ENCODE measurements at places on chromosomes 2 and 18.

DNA sequence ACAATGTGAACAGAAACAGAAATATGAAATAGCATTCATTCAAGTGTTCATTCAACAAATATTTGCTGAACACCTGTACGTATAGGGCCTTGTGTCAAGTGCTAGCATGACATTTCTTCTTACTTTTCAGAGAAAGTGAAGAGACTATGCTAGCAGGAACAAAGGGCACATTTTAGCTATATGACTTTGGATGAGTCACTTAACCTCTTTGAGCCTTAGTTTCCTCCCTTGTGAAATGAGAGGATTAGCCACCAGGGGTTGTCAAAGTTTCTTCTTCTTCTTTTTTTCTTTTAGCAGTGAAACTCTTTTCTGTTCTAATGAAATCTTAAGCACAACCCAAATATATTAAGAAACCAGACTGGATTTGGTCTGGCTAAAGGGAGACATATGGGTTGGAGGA, 53.1 kb downstream of the FIGN start:
- DNase-seq: no peak

- DNase-seq: no peak
These were observed 90.9 kb downstream of the GPD2 start for GRCh38 chr2:156526950-156527636.

- DNase-seq: no peak
These were observed 48.3 kb downstream of the THUMPD2 start for GRCh38 chr2:39730685-39731302.

GRCh38 chr18:8657873-8658470, 47.4 kb upstream of the MTCL1 start:
- no peak for DNase-seq

GRCh38 chr2:116222793-116223192, 1591.7 kb upstream of the DDX18 start:
- no peak for DNase-seq

DNA sequence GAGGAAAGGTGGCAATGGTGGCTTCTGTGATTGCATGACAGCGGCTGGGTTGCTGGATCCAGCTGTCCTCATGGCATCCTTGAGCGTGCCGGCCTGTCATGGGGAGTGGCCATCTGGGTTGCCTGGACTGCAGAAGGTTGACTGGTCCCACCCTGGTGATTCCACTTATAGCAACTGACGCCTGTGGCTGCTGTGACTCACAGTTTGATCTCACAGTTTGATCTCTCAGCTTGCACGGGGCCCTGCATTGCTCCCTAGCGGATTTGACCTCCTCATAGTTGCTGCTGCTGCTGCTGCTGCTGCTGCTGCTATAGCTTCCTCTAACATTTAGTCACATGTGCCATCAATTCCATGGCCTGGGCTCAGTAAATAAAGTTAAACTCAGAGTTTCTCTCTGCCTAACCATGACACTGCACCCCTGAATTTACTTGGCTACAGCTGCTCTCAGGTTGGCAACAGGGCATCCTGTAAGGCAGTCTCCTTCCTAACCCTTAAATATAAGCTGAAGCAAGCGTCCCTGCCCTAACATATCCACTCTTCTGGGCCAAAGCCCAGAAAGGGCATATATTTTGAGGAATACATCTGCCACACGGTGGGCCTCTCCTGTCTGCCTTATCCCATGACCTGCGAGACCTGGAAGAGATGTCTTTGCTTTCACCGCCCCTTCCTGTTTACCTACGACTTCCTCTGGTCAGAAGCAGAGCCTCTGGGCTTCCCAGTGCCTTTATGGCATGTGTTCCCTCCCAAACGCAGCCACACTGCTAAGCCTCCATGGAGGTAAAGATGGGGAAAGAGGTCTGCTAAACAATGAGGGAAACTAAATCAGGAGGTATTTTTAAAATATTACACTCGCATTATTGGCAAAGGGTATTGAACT, 37.8 kb upstream of the CCDC150 start:
- DNase-seq: peak; percentile 55

- no peak for DNase-seq
These were observed 185.1 kb upstream of the CNTNAP5 start for GRCh38 chr2:123840016-123840415.

DNA sequence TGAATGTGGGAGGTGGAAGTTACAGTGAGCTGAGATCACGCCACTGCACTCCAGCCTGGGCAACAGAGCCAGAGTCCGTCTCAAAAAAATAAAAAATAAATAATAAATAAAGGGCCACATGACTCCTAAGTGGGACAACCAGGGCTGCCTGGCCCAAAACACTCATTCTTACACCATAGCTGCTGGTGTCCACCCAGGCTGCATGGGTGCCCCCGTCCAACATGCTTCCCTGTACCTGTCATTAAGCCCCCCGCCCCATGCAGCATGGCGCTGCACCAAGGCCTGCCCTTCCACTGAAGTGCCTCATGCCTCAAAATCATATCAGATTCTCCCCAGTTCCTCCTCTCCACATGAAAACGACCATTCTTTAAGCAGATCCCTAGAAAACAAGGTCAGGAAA, 10.8 kb downstream of the GALM start:
- no peak for DNase-seq

DNA sequence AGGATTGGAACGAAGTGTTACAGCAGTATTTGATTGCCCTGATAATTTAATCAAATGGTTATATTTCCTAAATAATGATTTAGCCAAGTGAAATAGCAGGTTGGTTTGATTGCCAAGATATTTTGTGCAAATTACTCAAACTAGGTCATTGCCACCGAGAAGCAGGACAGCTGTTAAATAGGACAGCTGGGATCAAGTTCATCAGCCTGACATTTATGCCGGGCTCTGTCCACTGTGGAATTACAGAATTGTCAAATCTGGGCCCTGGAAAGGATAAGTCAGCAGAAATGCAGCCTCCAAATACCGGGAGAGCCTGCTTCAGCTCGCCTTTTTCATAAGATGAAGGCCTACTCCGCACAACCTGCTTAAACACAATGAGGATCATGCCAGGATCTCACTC, 73.9 kb upstream of the RPL31 start:
- no peak for DNase-seq

GRCh38 chr2:11746376-11746806, at the start of gene LPIN1:
LPIN1 (plus strand) TSS chr2:11746632; CDS start chr2:11765542, 18,910 bp downstream.
- peak; percentile 90 for DNase-seq

DNA sequence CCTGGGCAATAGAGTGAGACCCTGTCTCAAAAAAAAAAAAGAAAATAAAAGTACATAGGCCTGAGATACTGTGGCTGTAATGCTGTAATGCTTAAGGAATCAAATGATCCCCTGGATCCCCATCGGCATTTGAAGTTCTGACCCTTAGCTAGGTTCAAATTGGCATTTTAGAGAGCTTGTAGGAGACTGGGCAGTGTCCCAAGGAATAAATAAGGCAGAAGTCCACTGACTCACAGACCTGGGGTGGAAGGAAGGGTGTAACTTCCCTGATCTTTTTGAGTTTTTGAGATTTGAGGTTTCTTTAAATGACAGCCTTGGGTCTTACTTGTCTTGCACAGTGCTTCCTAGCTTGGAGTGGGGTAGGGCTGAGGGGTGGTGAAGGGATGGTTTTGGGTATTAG, 553.7 kb downstream of the SLC4A3 start:
- no peak for DNase-seq

DNA sequence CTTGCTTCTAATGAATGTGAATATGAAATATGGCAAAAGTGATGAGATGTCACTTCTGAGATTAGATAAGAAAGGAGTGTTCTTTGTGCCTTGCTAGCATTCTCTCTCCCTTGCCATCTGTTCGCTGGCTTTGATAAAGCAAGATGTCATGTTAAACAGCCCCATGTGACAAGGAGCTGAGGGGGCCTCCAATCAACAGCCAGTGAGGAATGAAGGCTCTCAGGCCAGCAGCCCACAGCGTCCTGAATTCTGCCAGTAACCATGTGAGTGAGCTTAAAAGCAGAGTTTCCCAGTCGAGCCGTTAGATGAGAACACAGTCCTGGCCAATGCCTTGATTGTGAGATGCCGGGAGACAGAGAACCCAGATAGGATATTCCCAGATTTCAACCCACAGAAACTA, 198.8 kb downstream of the IRS1 start:
- DNase-seq: no peak

- DNase-seq: no peak
These were observed 74.4 kb upstream of the CYP20A1 start for GRCh38 chr2:203164311-203164935.

DNA sequence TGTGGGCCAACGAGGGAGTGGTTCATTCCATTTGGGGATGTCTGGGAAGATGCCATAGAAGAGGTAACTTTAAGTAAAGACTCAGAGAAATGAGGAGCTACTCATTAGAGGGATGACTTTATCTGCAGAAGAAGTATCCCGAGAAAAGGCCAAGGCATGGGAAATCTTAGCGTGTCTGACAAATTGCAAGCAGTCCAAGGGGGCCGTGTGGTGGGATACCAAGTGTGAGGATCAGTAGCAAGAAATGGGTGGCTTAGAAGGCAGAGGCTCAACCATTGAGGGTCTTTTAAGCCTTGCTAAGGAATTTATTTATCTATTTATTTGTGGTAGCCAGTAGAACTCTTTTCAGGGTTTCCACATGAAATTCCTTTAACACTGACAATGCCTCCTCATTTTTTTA, 436.4 kb downstream of the RNF144A start:
- DNase-seq: no peak

GRCh38 chr18:10965119-10965518, 184.2 kb downstream of the PIEZO2 start:
- no peak for DNase-seq

DNA sequence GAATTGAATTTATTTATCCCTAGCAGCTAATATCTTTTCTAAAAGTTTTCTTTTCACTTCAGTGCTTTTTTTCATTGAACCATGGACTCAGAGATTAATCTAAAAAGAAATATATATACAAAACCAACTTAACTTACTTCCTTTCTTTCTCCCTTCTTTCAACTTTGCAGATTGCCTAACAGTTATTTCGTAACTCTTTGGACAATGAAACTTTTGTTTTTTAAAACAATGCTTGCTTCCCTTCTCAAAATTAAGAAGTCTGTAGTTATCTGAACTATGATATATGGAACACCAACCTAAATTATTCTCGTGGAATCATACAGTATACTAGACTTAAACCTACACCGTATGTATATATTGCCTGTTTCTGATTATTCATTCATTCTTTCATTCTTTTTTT, 62.9 kb downstream of the MIB1 start:
- no peak for DNase-seq

- DNase-seq: no peak
These were observed 251.3 kb downstream of the HDAC4 start for GRCh38 chr2:239149501-239149900.

DNA sequence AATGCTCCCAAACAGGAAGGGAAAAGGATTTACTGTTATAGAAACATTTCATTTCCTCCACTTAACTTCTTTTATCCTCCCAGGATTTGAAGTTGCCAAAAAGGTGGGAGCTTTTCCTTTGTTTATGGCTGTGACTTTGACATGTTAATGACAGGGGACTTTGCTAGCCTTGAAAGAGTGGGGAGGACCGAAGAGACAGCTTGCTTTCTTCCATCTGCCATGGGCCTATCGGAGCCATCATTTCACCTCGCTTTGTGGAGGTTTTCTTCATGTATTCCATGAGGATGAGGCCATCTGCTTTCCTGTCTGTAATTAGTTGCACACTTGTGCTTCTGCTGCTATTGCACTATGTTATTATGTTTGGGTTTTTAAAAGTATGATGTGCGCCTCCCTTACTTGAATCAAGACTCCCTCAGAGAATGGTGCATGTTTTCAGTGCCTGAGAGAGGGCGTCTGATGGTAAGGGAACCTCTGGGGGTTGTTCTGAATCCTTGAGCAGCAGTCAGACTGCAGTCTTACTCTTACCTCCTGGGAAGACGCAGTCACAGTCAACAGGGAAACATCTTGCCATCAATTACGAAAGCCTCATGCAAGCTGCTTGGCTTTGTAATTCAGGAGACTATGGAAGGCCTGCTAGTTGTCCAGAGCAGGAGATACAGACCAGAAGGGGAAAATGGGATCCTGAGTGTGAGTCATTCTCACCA, 173.3 kb upstream of the MGAT5 start:
- DNase-seq: no peak

DNA sequence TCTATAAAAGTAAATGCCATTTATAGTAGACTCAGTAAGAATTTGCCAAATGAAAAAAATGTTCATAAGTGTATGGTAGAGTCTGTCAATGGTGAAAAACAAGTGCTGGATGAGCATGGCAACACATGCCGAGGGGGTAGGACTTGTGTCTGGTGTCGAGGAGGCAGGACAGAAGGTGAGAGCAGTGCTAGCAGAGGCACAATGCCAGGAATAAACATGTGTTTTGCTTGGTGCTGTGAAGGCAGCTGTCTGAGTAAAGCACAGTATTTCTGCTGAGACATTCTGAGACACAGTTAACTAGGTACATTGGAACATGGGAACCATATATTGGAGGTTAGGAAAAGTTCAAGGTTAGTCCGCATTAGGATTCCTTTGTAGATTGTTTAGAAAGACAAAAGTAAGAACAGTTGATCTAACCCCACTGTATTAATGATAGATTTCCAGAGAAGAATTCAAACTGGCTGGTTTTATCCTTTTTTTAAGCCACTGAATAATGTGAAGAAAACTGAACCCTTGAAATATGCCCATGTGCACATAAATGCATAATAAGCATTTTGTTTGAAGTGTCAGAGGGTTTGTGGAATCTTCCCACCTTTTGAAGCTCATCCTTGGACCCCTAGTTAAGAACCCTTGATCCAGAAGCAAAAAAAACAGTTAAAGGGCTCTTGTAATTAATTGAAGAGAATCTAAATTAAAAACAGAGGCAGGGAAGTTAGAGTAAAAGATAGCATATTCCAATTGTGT, 7.1 kb downstream of the RBM45 start:
- DNase-seq: no peak

GRCh38 chr2:121888189-121888557, 132.7 kb downstream of the TSN start:
- peak; percentile 57 for DNase-seq

GRCh38 chr2:41409328-41409727, 638.5 kb upstream of the PKDCC start:
- no peak for DNase-seq

DNA sequence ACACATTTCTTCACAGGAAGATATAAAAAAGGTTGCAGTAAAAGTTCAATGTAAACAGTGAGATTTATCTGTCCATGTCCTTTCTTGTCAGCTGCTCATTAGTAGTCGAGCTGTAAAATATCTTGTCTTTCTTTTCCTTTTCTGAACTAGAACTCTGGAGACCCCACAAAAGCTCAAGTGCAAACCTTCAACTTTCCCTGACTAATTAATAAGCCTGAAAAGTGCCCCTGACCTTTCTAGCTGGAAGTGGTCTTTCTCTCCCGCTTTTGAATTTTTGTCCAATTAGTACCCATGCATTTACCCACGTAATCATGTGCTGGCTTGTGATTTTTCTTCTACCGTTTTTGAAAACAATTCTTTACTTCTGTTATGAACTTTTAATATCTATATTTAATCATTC, 63.6 kb upstream of the EHBP1 start:
- DNase-seq: no peak
